ENCODE measurements at places on chromosomes 11 and 22.

DNA sequence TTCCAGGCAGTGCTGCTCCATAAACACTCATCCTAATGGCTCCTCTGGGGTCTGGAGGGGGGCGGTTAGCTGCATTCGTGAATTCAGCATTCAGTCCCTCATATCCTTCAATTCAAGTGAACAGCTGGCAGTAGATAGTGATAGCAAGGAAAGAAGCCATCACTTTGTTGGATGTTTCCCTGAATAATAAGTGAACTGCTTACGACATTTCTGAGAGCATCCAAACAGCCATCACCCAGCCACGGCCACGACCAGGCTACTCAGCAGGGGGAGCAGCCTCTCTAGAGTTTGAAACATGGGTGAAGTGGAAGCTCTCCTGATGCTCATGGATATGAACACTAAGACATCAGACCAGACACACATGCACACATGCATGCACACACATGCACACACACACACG, 163.6 kb downstream of the NTM start:
- no peak for DNase-seq

GRCh38 chr11:26905368-26905767, 88.5 kb upstream of the FIBIN start:
- no peak for DNase-seq

- DNase-seq: peak; percentile 42
Observed at GRCh38 chr22:49712195-49712791, 115.4 kb downstream of the BRD1 start.

- DNase-seq: no peak
Observed at GRCh38 chr11:36750349-36750748, 152.3 kb upstream of the RAG2 start.

DNA sequence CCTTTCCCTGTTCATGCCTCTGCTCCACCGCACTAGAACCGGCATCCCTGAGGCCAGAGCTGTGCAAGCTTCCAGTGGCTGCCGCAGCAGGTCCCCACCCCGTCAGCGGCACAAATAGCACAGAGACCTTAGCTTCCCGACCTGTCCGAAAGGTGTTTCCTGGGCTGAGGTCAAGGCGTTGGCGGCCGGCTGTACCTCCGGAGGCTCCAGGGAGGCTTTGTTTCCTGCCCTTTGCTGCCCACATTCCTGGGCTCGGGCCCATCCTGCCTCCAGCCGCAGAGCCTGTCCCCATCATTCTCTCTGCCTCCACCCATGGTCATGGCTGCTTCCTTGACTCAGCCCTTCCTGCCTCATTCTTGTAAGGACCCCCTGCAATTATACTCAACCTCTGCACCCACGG, 31.2 kb downstream of the ARHGAP8 start:
- no peak for DNase-seq

GRCh38 chr11:59187587-59187986, 15.7 kb downstream of the DTX4 start:
- peak; percentile 62 for DNase-seq

Measured in left lung (tissue), 14 donors.